ENCODE measurements at places on chromosomes 7 and 10. TPM values are rescaled to one million over a fixed set of nuclear protein-coding genes. Genes with fewer than 3 reads are reported as not detected.

Gene OR6V1
- not detected for polyA plus RNA-seq

Gene FGF8
- not detected for polyA plus RNA-seq

Gene CACNB2
- 1.1 TPM for polyA plus RNA-seq

Gene KCNMA1
- 77.0 TPM for polyA plus RNA-seq

Gene HOXA11
- polyA plus RNA-seq = not detected

Gene DLX6
- polyA plus RNA-seq = not detected

DNA sequence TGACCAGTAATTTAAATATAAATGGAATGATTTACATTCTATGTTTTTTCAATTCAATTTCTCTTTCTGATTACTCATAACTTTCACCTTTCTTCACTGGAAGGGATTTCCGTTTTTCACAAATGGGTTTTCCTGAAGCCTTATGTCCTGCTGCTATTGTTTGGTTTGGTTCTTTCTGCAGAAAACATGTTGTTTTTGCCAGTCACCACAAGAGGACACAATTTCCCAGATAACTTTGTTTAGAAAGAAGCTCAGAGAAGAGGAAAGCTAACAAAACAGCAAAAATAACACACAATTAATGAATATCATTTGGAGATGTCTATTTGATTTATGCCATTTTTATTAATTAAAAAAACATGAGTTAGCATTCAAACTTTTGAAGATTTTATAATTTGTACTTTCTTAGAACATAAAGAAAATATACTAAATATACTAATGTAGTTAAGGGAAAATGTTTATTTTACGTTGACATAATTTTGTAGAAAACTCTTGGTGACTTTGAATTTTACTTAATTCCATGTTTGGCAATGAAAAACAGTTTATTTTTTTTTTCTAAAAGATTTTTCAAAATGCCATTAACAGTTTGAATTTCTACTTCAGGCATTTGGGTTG lies 4.6 kb upstream of the TWIST1 start:
- DNase-seq = no peak

DNA sequence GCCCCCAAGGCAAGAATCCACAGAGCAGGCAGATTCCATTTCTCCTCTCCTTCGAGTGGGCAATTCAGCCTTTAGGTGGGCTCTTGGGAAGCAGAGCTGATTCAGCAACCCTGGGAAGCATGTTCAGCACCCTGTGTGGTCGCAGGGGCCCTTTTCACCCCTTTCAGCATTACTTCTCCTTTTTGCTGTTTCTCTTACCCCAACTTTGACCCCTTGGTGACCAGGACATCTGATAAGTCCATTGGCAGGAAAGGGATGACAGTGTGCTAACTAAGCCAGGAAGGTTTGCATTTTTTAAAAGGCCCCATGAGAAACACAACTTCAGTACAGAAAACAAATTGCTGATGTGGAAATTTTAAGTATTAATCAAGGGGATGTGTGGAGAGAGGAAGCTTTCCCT lies 283.7 kb upstream of the NRP1 start:
- DNase-seq = no peak

DNA sequence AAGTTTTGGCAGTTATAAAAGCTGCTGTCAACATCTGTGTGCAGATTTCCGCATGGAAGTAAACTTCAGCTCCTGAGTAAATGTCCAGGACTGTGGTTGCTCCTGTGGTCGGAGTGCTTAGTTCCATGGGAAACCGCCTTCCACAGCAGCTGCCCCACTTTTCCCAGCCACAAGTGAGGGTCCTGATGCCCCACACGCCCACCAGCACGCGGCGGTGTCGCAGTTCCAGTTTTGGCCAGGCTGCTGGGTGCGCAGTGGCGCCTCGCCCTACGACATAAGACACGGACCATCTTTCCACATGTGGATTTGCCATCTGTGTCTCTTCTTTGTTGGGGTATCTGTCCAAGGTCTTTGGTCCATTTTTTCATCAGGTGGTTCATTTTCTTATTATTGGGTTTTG lies 167.1 kb downstream of the DIP2C start:
- DNase-seq = no peak

DNA sequence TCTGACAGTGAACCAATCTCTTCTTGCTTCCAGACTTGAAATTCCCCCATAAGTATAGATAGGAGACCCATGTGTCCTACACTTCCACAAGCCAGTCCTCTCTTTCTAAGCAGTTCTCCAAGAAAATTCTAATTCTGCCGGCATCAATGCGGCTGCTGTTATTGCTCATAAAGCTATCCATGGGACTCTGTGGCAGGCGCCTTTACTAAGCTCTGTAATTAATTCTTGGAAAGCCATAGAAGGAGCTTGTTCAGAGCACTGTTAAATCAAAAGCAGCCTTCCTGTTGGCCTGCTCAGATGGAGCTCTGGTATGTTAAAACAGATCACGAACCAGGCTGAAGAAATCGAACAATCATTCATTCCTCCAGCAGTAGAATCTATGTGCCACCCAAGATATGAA lies 244.3 kb upstream of the NFE2L3 start:
- no peak for DNase-seq

DNA sequence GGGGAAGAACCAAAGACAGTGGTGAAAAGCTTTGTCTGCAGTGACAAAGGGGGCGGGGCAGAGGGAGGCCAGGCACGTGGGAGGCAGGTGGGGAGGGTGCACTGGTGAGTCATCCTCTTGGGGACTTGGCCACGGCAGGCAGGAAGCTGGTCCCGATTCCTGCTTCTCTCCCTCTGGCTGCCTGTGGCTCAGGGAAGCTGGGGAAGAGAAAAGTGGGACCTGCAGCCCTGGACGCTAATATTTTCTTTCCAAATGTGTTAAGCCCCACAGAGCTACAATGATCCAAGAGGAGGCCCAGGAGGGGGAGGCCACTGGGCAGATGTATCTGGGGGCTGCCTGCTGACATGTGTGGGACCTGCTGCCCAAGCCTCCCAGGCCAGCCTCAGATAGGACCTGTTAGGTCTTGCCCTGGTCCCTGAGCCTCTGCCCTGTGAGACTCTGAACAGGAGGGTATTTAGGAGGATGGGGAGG lies 231.8 kb downstream of the KCNMA1 start:
- no peak for DNase-seq

DNA sequence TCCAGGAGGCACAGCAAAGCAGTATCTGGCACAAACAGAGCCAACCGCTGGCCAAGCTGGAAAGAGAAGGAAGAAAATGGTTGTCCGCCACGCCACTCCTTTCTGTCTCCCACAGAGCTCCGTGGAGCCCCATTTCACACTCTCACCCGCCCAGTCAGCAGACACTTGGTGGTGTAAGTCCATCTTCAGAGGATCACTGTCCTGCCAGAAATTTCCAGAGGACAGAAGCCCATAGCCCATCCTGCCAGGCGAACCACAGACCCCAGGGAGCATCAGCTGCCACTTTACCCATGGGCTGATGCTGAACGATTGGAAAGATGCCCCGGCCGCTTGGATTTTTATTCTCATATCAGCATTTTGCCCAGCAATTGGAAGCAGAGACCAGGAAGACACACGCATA lies 144.7 kb upstream of the LYZL2 start:
- no peak for DNase-seq

DNA sequence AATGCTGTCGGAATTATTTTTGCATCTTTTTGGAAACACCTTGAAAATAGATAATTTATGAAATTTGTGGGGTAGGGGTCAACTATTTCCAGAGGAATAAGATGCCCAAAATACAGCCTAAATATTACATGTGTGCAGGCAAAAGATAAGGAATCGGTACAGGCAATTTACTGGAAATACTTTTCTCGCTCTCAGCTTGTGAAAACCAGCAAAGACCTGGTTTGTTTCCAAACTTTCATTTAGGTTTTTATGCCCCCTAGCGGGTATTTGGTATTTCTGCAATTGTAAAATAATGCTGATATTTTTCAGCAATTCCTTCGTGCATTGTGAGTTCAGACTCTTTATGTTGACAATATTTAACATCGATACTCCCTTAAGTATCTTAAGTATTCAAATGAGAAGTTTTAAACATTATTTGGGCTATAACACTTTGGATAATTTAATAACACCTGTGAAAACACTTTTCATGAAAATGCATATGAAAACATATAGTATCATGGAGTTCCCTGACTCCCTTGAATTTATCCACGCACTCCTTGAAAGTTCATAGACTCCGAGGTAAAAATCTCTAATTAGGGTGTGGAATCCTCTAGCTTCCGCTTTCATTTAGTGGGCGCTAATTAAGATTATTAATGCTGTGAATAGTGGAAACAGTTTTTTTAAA lies 132.4 kb downstream of the TSPAN12 start:
- no peak for DNase-seq

DNA sequence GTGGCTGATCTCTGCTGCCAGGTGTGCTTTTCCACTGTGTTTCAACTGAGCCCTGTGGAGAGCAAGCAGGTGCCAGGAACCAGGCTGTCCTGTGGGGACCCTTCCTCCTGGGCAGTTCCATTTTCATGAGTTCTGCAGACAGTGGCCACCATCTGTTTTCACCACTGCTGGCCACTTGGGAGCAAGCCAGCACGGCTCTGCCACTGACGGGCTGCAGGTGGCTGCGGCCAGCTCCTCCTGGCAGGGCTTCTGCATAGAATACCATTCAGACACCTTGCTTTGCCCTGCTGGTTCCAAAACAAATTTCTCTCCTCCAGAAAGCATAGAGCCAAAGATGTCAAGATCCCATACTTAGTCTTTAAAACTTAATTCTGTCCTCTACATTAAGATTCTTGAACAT lies 48.3 kb downstream of the LANCL2 start:
- no peak for DNase-seq

GRCh38 chr7:124701955-124702354 lies 63.6 kb downstream of the GPR37 start:
- DNase-seq = no peak

DNA sequence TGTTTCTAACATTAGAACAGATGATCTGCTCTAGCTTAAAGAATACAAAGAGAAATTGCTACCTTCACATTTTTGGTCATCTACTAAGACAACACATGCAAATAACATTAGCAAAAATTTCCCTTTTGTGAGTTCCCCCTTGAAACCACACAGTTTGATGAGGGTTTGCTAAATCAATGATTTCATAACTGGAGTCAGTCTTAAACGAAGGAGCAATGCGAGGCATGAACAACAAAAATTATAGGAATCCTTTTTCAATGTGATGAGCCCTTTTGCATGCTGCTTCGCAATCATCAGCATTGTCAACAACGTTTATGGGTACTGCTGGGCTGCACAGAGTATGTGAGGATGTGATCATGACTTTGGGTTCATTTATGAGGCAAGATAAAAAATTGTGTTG lies 286.4 kb downstream of the C7orf25 start:
- no peak for DNase-seq

- no peak for DNase-seq
Measured at GRCh38 chr10:60908896-60909295, 35.1 kb downstream of the RHOBTB1 start.

GRCh38 chr7:105890290-105890997 lies 14.0 kb upstream of the ATXN7L1 start:
- DNase-seq = no peak

GRCh38 chr10:28841625-28842024 lies 164.3 kb downstream of the BAMBI start:
- no peak for DNase-seq

- DNase-seq = peak; percentile 35
Measured at GRCh38 chr10:44264244-44264643, 120.7 kb downstream of the CXCL12 start.

DNA sequence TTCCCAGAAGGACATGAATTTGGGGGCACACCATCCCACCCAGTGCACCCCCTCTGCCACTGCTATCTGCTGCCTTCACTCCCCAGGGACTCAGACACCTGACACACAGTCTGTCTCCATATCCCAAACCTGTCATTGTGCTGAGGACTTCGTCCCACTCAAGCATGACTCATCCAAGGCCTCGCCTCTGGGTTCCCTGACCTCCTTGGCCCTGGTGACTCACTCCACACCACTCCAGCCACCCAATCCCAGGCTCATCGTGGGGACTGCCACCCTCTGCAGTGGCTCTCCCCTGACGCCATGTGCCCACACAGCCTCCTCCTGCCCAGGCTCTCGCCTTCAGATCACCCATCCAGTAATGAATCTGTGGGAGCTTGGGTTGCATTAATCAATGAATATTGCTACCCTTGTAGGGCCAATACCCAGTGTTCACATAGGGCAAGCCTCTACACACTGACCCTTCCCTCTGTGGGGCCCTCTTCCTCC lies 6.6 kb upstream of the INSIG1 start:
- no peak for DNase-seq

DNA sequence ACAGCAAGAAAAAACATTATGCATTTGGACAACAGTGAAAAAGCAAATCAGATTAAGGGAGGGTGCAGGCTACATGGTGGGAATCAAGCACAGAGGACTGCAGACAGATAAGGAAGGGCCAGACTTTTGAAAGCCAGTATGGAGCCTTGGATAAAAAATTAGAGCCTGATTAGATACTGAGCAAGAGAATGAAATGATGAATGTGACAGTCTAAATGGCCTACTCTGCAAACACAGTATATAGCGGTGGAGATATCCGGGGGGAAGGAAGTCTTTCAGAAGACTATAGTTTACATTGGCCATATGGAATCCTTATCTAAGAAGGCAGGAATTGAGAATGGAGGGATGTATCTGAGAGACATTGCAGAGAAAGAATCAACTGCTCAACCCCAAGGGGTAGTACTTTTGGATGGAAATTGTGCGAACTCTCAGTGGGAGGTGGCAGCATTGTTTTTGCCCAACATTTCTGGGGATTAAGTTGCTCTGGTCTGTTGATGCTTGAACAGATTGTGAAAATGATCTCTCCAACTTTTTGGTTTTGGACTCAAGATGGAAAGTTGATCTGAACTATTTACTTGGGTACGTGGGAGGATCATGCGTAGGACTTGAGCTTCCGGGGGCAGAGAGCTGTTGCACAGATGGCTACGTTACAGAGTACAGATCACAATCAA lies 39.4 kb upstream of the CHCHD3 start:
- no peak for DNase-seq

DNA sequence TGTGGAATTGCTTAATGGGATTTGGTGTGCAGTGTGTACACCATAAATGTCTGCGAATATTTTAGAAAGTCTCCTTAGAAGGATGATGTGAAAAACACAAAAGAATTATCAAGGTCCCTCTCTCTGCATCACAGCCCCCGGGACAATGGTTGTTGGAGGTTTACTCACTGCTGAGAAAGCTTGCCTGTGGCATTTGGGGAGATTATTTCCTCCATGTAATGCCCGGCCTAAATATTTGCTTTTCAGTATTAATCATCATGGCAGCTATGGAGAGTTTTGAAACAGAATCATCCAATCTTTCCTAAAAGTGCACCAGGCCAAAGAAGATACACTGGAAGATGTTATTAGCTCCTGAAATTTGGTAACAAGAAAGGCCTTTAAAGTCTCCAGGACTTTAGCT lies 113.8 kb upstream of the ADCY1 start:
- no peak for DNase-seq

- DNase-seq = no peak
Measured at GRCh38 chr7:139562961-139563565, 39.6 kb downstream of the CLEC2L start.

Data from GM12878 (cell line).